Fibroblast of skin of abdomen (primary cell): ENCODE measurements at places on chromosomes 3 and 15.

DNA sequence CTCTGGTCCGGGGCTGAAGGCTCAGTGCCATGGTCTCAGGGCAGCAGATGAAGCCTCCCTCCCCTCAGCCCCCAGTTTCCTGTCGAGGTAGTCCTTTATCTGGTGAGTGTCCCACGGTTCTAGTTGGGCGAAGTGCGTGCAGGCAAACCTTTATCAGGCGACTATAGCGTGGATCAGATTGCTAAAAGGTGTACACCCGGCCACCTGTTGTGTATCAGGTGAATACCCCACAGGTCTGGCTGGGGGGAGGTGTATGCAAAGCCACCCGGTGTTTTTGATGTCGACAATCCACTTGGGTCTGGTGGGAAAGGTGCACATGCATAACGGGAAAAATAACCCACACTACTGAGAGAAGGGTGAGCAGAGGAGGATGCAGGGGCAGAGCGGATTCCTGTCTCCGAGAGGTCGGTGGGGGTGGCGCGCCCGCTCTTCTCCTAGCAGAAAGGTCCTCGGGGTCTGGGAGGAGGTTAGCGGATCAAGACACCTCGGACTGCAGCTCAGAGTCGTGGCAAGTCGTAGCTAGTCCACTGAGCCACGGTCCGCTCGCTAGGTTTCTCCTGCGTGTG lies 507 bp downstream of the SLC12A6 start:
- no peak for DNase-seq

GRCh38 chr15:87973501-87974215 lies 282.9 kb downstream of the NTRK3 start:
- DNase-seq: peak; percentile 50

DNA sequence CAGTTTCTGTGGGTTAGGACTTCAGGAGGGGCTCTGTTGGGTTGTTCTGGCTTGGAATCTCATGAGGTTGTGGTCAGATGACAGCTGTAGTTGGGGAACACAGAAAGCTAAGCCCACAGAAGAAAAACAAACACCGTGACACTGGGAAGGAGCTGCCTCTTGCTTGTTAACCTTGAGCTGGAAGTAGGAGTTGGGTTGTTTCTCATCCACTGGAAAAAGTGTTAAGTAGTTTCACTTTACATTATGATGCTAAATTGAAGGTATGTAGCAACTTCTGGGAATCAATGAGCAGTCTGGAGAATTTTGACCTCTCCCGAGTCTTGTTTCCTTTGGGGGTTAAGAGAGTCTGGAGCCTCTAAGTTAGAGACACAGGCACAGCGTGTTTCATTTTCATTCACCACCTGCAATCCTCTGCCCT lies 20.4 kb downstream of the HACD3 start:
- no peak for DNase-seq

GRCh38 chr15:50365971-50366370 lies 11.0 kb upstream of the GABPB1 start:
- DNase-seq: no peak

DNA sequence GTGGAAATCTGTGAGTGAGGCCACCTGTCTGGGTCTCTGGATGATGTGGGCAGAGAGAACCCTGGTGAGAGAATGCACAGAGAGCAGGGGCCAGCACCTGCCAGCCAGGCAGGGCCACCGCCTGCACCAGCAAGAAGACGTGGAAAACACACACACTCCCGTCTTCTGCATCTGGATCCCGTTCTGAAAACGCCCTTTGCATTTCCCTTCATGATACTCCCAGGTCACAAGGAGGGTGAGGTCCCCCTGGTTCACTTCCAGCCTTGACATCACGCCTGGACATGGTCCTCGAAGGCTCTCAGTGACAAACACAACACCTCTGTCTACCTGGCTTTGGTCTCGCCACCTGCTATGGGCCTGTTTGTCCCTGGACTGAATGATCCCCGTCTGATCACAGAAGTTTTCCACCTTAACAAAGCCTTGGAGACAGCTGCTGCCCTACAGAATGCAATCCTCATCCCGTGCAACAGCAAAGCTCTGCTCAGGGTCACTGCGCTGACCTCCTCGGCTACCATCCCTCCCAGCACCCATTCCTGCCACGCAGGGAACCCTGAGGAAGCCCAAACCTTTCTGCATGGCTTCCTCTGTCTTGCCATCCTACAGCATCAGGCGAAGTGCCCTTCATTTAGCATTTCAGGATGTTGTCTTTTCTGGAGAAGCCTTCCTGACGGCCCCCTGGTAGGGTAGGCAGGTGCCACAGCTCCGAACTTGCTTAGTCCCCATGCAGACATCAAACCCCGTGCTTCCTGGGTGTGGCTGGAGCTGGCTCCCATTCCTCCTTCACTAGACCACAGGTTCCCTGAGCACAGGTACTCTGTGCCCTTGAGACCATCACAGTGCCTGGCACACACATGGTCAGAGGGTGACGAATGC lies 122.5 kb downstream of the ATP10A start:
- DNase-seq: no peak

DNA sequence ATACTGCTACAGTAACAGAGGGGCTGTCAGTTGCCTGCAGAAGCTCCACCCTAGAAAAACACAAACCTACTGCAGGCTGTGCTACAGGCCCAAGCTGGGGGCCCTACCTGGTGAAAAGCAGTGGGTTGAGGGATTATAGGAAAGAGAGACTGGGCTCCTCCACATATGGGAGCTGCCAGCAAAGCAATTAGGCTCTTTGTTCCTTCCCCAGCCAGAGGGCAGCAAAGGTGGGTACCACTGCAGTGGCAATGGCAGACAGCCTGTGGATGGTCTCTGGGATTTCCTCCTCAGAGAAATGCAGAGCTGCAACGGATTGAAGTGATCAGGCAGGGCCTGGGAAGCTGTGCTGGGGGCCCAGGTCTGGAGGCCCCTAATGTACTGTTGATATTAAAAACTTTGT lies 19.1 kb upstream of the DNAAF4 start:
- no peak for DNase-seq

GRCh38 chr15:38231436-38231835 lies 21.2 kb upstream of the SPRED1 start:
- no peak for DNase-seq

GRCh38 chr3:112770951-112771350 lies 75.7 kb downstream of the CD200R1L start:
- no peak for DNase-seq

GRCh38 chr15:98131924-98132323 lies 171.4 kb downstream of the ARRDC4 start:
- DNase-seq: no peak

DNA sequence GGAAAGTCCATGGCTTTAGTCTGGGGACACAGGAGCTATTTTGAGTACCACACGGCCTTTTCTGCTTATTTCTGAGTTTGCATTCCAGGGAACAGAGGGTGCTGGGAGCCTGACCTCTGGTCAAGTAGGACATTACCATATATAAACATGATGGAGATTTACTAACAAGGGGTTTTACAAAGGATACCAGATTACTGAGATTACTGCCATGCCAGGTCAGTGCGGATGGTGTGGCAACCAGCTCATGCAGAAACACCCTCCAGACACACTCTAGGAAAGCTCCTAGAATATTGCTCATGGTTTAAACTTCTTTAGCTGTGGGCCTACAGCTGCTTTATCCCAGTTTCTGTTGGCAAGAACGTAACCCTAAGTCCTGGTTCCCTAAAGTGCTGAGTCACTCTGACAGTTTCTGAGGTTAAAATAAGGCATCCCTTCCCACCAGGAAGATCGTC lies 54.3 kb upstream of the AGTR1 start:
- peak; percentile 79 for DNase-seq

DNA sequence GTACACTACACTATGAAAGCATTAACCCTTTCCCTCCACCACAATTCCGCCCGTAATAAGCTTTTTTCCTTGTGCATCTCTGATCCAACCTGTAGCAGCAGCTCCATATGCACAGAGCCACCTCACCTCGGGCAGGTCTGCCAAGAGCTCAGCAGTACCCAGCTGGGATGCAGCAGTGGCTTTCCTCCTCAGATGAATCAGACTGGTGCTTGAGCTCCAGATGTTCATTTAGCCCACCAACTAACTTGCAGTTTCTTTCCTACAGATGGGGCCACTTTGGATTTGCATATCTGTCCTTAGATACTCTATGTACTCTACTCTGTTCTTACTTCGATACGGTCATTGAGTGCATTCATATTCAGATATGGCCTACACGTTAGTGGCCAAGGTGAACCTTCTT lies 14.8 kb upstream of the FSIP1 start:
- no peak for DNase-seq

DNA sequence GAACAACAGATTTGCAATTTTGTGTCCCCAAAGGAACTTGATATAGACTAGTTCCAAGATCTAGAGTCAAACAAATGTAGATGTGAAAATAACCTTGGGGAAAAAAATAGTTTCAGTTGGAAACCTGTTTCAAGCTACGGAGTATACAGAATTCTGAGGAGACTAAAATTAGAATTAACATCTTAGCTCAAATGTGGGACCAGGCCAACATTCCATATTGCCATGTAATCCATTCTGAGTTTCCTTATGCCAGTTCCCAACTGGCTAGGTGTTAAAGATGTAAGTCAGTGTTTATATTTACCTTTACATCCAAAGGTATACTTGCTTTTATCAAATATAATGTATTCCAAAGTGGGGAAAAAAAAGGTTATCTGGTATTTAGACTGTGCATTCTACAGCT lies 76.3 kb downstream of the UBE3A start:
- DNase-seq: no peak

GRCh38 chr3:52915294-52915693 lies 17.9 kb upstream of the STIMATE start:
- DNase-seq: no peak

- DNase-seq: no peak
Observed at GRCh38 chr15:55586808-55587207, 1.3 kb downstream of the PYGO1 start.

DNA sequence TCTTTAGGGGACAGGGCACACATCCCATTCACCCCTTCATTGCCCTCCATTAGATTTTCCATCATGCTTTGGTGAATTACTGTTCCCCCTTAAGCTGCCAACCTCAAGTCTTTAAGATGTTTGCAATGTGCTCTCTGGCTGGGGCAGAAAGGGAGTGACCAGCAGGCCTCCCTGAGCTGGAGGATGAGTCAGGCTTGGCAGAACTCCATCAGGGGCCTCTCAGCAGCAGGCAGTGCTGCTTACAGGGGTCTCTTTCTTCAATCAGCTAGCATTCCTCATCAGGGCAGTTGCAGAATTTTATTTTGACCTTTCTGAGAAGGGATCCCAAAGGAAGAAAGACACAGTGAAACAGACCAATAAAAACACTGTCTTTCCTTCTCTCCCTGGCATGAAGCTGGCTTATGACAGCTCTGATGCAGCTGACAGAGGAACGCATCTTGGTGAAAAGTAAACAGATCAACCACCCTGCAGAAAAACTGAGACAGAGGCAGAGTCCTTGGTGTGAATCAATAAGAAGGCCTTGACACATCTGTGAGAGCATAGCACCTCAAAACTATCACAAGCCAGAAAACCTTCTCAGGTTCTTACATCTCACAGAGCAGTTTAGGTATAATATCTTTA lies 88.7 kb upstream of the MRPL3 start:
- peak; percentile 74 for DNase-seq

GRCh38 chr3:107892955-107893624 lies 197.7 kb downstream of the CD47 start:
- peak; percentile 35 for DNase-seq

DNA sequence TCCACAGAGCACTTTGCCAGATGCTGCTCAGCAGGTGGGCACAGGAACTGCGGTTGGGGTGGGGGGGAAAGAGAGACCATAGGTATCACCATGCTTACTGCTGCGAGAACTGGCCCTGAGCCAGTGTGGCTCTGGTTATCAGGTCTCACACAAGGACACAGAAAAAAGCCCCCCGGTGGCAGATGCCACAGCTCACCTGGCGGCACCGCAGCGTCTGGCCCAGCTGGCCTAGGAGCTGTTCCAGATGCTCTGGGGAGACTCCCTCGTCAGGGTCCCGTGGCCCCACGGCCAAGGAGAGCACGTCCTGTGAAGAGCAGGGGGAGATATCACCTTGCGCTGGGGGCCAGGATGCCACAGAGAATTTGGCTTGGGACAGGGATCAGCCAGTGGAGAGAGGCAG lies 10.8 kb downstream of the CDAN1 start:
- DNase-seq: no peak

- no peak for DNase-seq
Observed at GRCh38 chr3:69448877-69449276, 63.0 kb upstream of the FRMD4B start.

DNA sequence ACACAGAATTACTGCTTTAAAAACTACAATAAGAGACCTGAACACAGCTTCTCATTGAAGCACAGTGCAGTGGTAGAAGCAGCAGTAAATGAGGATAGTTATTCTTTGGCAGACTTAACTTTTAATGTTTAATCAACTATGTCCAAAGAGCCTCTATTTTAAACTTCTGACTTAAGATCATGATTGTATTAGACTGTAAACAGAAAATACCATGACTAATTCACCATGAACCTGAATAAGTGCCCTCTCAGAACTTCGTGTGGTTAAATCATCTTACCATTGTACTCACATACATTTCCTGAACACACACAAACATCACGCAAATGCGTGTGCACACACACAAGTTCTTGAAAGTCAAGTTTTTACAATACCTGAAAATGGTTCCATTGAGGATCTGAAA lies 13.9 kb downstream of the CEP152 start:
- DNase-seq: peak; percentile 23

DNA sequence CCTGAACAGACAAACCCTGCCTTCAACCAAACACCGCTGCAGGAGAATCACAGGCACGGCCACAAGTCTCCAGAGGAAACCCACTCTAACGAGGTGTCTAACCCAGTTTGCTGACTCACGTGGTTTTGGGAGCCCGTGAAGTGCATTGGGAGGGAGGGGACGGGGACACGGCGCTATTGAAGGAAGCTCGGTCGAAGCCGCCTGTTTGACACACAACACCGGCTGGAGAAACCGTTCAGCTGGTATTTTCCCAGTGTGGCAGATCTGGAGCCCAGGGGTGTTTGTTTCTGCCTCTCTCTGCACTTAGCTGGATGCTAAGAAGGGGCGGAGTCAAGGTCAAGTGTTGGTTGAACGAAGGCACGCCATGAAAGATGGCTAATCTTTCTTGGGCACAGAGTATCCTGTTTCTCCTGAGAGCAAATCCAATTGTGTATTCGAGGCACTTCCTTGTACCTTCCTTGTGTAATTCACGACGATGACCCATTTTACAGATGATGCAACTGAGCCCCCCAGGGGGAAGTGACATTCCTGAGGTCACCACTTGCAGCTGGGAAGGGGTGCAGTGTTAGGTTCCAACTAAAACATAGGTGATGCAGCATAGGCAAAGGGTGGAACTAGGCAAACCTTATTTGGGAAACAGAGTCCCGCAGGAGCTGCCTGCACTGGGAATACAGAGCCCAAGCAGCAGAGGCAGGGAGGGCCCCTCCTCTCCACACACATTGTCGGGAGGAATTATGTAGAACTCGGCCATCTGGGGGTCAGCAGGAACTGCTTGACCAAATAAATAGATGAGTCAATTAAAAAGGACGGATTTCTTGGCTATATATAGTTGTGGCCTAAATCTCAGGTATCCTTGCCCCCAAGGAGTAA lies 22.5 kb downstream of the SLC6A6 start:
- no peak for DNase-seq

DNA sequence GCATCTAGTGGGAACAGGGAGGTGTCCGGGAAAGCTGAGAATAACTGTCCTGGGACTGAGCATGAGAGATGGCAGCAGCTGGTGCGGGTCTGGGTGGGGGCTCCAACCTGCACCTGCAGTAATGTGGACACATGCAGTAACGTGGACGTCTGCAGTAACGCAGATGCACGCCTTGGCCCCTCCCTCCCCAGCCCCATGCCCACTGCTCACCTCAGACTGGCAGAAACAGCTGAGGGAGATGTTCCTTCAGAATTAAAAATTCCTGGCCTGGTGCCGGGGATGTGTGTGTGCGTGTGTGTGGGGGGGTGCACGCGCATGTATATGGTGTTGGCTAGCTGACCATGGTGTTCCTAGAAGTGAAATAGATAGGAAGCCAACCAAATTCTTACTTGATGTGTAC lies 86.7 kb upstream of the OXTR start:
- no peak for DNase-seq
